ENCODE measurements at places on chromosomes 16 and 17.

DNA sequence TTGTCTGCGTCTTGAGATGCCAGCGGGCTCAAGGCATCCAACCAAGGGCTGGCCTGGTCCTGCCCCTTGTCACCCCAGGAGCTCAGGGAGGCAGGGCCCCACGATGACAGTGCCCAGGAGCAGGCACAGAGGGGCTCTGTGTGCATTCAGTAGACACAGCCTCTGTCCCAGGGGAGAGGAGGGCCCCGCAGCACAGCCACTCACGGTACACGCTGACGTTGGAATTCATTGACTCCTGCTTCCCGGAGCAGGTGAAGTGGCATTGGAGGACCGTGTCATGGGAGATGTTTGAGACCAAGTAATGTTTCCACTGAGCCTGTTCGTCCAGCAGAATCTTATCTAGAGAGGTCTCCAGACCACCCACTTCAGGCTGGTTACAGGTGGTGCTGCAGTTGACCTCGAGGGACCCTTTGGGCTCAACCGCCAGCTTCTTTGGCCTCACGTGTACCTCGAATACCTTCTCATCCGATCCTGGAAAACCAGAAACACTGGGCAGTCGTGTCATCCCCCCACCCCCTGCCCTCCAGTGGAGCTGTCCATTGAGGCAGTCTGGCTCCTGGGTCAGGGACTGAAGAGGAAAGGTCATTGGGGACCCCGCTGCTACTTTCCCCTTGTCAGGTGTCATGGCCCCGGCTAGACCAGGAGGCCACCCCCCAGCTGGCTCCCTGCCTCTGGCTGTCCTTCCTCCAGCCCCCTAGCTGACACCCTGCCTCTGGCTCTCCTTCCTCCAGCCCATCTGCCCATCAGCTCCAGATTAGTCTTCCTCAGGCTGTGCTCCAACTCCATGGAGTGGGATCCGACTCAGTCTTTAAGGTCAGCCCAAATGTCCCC, 7.0 kb downstream of the PRR29 start:
- no peak for DNase-seq

- no peak for DNase-seq
Observed at GRCh38 chr16:73125850-73126524, 78.1 kb upstream of the ZFHX3 start.

GRCh38 chr17:41812381-41813151, at the start of gene FKBP10:
Gene FKBP10, plus strand, starts transcription at chr17:41813004. Its CDS starts 31 bp downstream, at chr17:41813035.
- peak; percentile 89 for DNase-seq

- no peak for DNase-seq
Observed at GRCh38 chr17:37543637-37544052, 54.0 kb downstream of the DUSP14 start.

DNA sequence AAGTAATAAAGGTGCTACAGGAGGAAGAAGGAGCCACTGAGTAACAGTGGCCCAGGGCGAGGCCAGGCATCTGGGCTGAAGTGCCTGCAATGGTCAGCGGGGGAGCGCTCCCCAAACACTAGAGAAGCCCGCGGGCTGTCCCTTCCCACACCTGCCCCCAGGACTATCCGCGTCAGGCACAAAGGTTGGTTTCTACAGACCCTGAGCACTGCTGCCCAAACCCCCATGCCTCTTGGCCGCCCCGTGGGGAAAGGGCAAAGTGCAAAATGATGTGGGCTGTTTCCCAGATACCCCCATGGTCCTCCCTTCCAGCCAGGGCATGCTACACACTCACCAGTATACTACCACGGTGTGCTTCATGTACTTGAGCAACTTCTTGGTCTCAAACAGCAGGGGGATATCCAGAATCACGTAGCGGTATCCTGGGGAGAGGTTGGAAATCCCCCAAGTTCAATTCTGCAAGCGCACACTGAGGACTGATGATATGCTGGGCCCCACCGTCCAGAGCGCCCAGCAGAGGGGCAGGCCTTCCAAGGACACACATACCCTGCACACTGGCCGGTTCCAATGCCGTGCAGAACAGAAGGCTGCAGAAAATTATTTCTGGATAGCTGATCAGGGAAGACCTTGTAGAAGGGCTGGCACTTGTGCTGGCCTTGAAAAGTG, 21.5 kb downstream of the DCAKD start:
- DNase-seq, result no peak

DNA sequence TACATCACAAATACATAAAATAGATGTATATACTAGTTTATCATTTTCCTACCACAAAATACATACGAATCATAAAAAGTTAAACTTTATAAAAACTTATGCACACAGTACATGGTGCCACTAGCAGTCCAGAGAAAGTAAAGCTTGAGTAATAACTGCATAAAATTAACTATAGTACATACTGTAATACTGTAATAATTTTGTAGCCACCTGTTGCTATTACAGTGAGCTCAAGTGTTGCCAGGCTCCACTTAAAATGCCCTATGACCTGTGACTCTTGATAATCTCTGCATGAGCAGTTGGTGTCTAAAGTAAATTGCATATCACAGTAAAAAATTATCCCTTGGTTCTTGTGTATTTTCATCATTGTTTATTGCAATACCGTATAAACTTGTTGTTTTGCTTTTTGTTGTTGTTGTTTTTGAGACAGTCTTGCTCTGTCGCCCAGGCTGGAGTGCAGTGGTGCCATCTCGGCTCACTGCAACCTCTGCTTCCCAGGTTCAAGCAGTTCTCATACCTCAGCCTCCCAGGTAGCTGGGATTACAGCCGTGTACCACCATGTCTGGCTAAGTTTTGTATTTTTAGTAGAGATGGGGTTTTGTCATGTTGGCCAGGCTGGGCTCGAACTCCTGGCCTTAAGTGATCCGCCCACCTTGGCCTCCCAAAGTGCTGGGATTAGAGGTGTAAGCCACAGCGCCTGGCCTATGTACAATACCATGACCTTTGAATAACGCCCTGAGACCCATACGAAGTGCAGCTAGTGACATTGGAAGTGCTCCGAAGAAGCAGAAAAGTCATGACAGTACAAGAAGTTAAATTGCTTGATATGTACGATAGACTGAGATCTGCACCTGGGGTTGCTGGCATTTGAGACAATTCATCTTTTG, 6.6 kb downstream of the LUC7L3 start:
- DNase-seq, result no peak

DNA sequence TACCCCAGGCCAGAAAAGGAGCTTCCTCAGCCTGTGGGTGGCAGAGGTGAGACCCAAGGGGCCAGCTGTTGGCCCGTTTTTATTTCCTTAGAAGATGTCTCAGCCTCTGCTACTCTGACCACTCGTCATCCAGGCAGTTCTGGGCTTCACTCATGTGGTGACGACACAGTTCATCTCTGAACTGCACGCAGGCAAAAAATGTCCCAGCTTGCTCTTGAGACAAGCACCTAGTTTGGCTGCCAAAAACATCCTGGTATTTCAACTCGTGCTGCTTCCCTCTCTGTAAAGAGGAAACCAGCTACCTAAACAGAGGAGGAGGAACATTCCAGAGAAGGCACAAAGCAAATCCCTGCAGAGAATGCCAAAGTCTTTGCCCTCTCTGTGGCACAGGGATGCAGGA, 125.7 kb downstream of the XYLT1 start:
- peak; percentile 80 for DNase-seq

- no peak for DNase-seq
Observed at GRCh38 chr16:86898386-86898785, 320.0 kb downstream of the FOXL1 start.

- no peak for DNase-seq
Observed at GRCh38 chr16:25094596-25094995, 16.9 kb upstream of the LCMT1 start.

All from right cardiac atrium (tissue), 5 donors.